Sigmoid colon (tissue), 7 donors: ENCODE measurements at places on chromosomes 13 and 19.

DNA sequence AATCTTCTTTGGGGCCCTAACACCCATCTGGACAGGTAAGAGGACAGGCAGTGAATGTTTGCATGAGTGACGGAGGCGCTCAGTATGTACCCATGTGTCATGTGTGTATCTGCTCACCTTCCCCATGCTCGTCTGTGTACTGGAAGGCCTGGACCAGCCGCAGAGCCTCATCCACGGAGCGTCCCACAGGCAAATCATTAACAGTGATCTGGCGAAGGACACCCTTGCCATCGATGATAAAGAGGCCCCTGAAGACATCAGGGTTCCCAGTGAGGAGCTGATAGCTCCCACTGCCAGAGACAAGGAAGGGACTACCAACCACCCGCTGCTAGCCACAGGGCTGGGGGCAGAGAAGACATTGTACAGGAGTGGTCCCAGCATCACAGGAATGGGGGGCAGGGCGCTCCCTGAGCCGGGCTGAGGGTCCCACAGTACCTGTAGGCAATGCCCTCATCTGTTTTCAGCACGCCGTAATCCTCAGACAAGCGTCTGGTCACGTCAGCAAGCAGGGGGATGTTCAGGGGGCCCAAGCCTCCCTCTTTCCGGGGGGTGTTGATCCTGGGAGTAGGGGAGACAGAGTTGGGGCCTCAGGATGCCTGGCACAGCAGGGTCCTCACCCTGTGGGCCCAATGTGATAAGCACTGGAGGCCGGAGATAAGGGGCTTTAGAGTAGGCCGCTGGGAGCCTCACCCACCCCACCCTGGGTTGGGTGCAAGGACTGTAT, 1.7 kb downstream of the PRDX2 start:
- DNase-seq = no peak
- no peaks in the 10 kb centered on the region for H3K4me1 ChIP-seq

- no peaks in the 10 kb centered on the region for H3K27me3 ChIP-seq
- H3K4me1 ChIP-seq = peaks cover 23% of the 10 kb centered on the region
- no peak overlapping the region for H3K4me3 ChIP-seq
- no peak overlapping the region for H3K27ac ChIP-seq
These were observed 31.7 kb downstream of the COMP start for GRCh38 chr19:18759304-18759994.

DNA sequence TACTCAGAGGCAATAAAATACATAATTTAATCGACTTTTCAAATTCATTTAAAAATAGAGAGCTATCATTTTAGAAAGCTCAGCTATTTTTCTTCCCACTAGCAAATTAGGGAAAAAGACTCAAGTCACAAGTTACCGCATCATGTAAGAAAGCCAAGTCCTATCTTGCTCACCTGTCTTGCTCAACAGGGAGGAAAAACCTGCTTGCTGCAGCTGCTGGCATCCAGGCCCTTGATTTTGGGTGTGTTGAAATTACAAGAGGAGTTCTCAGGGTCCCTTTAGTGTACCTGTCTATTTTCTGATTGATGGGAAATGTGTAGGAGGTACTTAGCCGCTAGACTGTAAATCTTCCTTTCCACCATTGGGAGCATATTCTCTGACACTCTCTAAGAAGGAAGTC, 22.2 kb downstream of the SLC10A2 start:
- H3K27me3 ChIP-seq = no peaks in the 10 kb centered on the region
- H3K27ac ChIP-seq = no peak overlapping the region
- DNase-seq = no peak
- H3K36me3 ChIP-seq = no peaks in the 10 kb centered on the region
- no peak overlapping the region for H3K4me3 ChIP-seq

- no peak overlapping the region for H3K4me3 ChIP-seq
- no peak overlapping the region for H3K27ac ChIP-seq
- H3K4me1 ChIP-seq = no peaks in the 10 kb centered on the region
- DNase-seq = no peak
These were observed 411.8 kb downstream of the ZNF536 start for GRCh38 chr19:30783936-30784335.

GRCh38 chr19:44723952-44724319, 24.6 kb upstream of the BCL3 start:
- no peak overlapping the region for H3K4me3 ChIP-seq
- peak overlapping the region; percentile 30 for H3K27ac ChIP-seq
- no peaks in the 10 kb centered on the region for H3K4me1 ChIP-seq
- no peaks in the 10 kb centered on the region for H3K36me3 ChIP-seq
- no peaks in the 10 kb centered on the region for H3K27me3 ChIP-seq
- DNase-seq = peak; percentile 92

DNA sequence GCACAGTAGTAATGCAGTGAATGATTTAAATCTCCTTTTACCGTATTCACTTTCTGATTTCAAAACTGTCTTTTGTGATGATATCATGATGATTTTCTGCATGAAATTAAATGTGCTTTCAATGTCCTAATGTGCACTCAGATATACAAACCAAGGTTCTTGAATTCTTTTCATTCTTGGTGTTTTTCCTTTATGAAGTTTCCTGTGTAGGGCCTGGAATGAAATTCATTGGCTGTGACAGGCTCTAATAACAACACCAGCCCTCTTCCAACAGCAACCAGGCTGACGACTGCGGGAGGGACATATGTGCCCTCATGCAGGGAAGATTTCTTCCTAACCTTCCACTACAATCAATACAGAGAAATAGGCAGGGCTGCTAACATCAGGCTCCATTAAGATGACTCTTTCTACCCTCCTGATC, 1052.0 kb downstream of the DIAPH3 start:
- no peaks in the 10 kb centered on the region for H3K36me3 ChIP-seq
- no peaks in the 10 kb centered on the region for H3K4me1 ChIP-seq
- no peak for DNase-seq
- H3K4me3 ChIP-seq = no peak overlapping the region
- no peak overlapping the region for H3K27ac ChIP-seq

- H3K36me3 ChIP-seq = peaks cover 14% of the 10 kb centered on the region
- DNase-seq = peak; percentile 81
- no peaks in the 10 kb centered on the region for H3K27me3 ChIP-seq
- no peaks in the 10 kb centered on the region for H3K4me1 ChIP-seq
- H3K27ac ChIP-seq = peak overlapping the region; percentile 91
These were observed 1.8 kb downstream of the GADD45B start for GRCh38 chr19:2477732-2478191.

- no peak overlapping the region for H3K27ac ChIP-seq
- no peaks in the 10 kb centered on the region for H3K4me1 ChIP-seq
- DNase-seq = no peak
- no peak overlapping the region for H3K4me3 ChIP-seq
These were observed 9.0 kb downstream of the GCDH start for GRCh38 chr19:12899891-12900518.

GRCh38 chr13:111122056-111122455, 6.9 kb downstream of the ARHGEF7 start:
- no peaks in the 10 kb centered on the region for H3K36me3 ChIP-seq
- no peak overlapping the region for H3K4me3 ChIP-seq
- no peaks in the 10 kb centered on the region for H3K4me1 ChIP-seq
- no peak overlapping the region for H3K27ac ChIP-seq
- H3K27me3 ChIP-seq = peaks cover 19% of the 10 kb centered on the region
- no peak for DNase-seq
